Colonic mucosa (tissue), 4 donors: ENCODE measurements at places on chromosomes 1 and 21.

DNA sequence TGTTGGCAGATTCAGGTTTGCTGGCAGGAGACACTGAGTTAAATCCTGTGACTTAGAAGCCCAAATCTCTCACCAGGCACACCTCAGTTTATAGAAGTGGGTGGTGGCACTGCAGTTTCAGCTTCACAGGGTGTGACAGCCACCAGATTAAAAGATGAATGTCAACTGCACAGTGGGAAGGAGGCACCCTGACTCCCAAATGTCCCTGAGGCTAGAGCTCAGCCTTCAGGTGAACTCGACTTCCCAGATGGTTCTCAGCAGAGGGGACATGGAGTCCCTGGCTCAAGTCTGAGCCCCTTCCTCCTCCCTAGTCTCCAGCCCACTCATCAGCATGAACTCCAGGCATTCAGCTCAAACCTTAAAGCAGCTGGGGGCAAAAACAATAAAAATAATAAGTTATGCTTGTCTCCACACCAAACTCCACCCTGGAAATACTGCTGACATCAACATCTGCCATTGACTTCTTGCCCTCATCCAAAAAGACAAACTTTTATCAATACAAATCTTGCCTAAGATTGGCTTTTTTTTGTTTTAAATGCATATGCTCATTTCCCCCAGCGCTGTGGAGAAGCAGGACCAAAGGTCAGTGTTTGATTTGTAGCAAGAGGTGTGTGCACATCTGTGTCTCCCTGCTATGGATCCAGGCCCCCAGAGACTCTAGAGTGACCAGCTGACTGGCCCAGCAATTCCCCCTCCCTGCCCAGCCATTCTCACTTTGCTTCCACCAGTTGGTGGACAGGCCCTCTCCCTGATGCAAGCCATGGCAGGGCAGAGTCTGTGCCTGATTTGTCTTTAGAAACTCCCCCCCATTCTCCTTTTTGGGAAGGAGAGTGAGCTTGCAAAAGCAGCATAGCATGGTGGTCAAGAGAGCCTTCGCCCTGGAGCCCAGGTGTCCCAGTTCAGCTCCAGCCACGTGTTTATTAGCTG lies 18.5 kb upstream of the S100A7 start:
- peak; percentile 47 for DNase-seq
- H3K4me1 ChIP-seq: no peaks in the 10 kb centered on the region
- no peaks in the 10 kb centered on the region for H3K36me3 ChIP-seq
- H3K27ac ChIP-seq: no peak overlapping the region
- no peak overlapping the region for H3K4me3 ChIP-seq

GRCh38 chr1:36918604-36919003 lies 115.7 kb downstream of the GRIK3 start:
- no peaks in the 10 kb centered on the region for H3K36me3 ChIP-seq
- H3K4me1 ChIP-seq: no peaks in the 10 kb centered on the region
- H3K27ac ChIP-seq: no peak overlapping the region
- no peak overlapping the region for H3K4me3 ChIP-seq
- no peak for DNase-seq
- no peaks in the 10 kb centered on the region for H3K27me3 ChIP-seq

- H3K27ac ChIP-seq: no peak overlapping the region
- no peaks in the 10 kb centered on the region for H3K27me3 ChIP-seq
- DNase-seq: no peak
- no peaks in the 10 kb centered on the region for H3K36me3 ChIP-seq
- no peaks in the 10 kb centered on the region for H3K4me1 ChIP-seq
- no peak overlapping the region for H3K4me3 ChIP-seq
These were observed 15.2 kb downstream of the PLPPR4 start for GRCh38 chr1:99279525-99279924.

GRCh38 chr1:194774535-194774934 lies 1588.1 kb upstream of the B3GALT2 start:
- no peak for DNase-seq
- H3K27ac ChIP-seq: no peak overlapping the region
- H3K4me3 ChIP-seq: no peak overlapping the region

DNA sequence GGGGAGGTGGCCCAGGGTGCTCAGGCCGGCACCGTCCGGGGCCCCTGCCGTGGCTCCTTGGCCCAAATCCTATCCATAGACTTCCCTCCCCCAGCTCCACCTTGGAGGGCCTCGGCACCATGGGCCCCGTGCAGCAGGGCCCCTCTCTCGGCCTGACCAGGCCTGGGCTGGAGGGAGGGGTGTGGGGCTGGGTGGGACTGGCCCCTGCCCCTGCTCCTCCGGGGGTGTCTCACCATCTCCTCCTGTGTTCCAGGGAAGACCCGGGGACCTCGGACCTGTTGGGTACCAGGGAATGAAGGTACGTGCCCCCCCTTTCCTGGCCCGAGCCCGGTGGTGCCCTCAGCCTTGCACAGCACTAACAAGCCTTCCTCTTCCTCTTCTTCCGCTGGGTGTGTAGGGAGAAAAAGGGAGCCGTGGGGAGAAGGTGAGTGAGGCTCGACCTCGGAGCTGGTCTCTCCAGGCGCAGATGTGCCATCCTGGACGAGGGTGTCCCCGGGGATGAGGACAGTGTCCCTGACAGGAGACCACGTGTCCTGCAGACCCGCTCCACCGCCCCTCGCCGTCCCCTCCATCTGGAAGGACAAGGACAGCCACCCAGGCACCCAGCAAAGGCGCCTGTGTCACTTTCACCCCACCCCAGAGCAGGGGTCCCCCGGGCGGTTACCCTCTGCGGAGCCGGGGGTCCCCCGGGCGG lies 7.9 kb downstream of the COL6A1 start:
- no peak for DNase-seq
- H3K4me1 ChIP-seq: no peaks in the 10 kb centered on the region
- no peak overlapping the region for H3K4me3 ChIP-seq
- no peaks in the 10 kb centered on the region for H3K27me3 ChIP-seq

DNA sequence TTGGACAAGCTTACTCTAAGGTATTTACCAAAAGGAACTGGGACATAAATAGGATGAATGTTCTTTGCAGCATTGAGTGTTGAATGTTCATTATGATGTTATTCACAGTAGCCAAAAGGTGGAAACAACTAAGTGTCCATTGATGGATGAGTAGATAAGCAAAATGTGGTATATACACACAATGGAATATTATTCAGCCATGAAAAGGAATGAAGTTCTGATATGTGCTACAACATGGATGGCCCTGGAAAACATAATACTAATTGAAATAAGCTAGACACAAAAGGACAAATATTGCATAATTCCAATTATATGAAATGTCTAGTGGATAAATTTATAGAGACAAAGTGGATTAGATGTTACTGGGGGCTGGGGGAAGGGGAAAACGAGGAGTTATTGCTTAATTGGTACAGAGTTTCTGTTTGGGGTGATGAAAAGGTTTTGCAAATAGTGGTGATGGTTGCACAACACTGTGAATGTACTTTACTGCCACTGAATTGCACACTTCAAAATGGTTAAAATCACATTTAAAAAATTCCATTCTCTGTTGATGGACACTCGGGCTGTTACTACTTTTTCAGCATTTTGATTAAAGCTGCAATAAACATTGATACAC lies 2.9 kb downstream of the MTARC1 start:
- H3K36me3 ChIP-seq: no peaks in the 10 kb centered on the region
- no peaks in the 10 kb centered on the region for H3K27me3 ChIP-seq
- H3K4me3 ChIP-seq: no peak overlapping the region
- no peaks in the 10 kb centered on the region for H3K4me1 ChIP-seq

GRCh38 chr1:78622548-78622947 lies 2.3 kb downstream of the IFI44L start:
- H3K27me3 ChIP-seq: no peaks in the 10 kb centered on the region
- H3K4me1 ChIP-seq: no peaks in the 10 kb centered on the region

DNA sequence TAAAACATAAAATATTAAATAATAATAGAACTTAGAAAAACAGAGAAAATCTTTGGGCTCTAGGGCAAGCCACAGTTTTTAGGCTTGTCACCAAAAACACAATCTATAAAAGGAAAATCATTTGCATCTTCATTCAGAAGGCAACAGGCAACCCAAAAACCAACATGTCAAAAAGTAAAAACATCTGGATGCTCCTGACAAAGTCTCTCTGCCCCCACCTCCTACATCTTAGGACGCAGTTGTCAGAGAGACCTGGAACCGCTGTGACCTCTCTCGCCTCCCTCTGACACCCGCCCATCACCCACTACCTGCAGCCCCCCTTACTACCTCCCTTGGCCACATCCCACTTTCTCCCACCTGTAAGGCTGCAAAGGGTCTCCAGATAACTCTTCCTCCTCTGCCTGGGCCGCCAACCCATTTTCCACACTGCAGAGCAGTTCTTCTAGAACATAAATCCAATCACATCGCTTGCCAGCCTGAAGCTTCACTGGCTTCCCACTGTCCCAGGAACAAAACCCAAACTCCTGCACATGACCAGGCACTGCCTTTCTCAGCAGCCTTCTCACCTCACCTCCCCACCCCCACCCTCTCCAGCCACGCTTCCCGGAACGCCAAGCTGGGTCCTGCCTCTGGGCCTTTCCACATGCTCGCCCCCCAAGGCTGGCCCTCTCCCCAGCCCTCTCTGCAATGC lies 14.7 kb downstream of the PRDM15 start:
- H3K4me3 ChIP-seq: no peak overlapping the region
- DNase-seq: no peak
- H3K36me3 ChIP-seq: no peaks in the 10 kb centered on the region
- H3K27me3 ChIP-seq: no peaks in the 10 kb centered on the region
- H3K27ac ChIP-seq: no peak overlapping the region

DNA sequence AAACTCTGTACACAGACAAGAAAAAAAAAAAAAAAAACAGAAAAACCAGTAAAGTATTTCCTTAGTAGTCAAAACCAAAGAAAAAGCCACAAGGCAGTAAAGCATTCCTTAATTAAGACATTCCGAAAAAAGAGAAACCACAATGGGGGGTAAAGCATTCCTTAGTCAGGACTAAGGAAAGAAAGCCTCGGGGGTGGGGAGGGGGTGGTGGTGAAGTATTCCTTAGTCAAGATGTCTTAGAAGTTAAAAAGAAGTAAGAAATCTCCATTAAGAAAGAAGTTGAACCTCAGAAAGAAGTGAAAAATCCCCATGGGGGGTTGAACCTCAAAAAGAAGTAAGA lies 28.2 kb upstream of the FMO1 start:
- no peaks in the 10 kb centered on the region for H3K36me3 ChIP-seq
- no peak overlapping the region for H3K4me3 ChIP-seq
- H3K27ac ChIP-seq: no peak overlapping the region
- H3K27me3 ChIP-seq: no peaks in the 10 kb centered on the region

- no peak for DNase-seq
- H3K27me3 ChIP-seq: no peaks in the 10 kb centered on the region
- no peaks in the 10 kb centered on the region for H3K4me1 ChIP-seq
- H3K36me3 ChIP-seq: no peaks in the 10 kb centered on the region
- H3K4me3 ChIP-seq: no peak overlapping the region
- H3K27ac ChIP-seq: no peak overlapping the region
These were observed 666.7 kb upstream of the ADAMTS5 start for GRCh38 chr21:27633631-27634030.

DNA sequence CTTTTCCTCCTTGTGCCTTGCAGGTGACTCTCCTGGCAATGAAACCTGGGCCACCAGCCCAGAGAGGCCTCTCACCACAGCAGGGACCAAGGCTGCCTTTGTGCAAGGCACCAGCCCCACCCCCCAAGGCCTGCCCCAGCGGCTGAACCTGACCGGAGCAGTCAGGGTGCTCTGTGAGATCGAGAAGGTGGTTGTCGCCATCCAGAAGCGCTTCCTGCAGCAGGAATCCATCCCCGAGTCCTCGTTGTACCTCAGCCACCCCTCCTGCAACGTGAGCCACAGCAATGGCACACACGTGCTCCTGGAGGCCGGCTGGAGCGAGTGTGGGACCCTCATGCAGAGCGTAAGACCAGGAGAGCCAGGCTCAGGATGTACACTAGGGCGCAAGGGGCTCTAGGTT lies 51.7 kb downstream of the UMODL1 start:
- H3K36me3 ChIP-seq: no peaks in the 10 kb centered on the region
- DNase-seq: no peak
- H3K27me3 ChIP-seq: no peaks in the 10 kb centered on the region
- H3K4me3 ChIP-seq: no peak overlapping the region
- no peak overlapping the region for H3K27ac ChIP-seq
- H3K4me1 ChIP-seq: no peaks in the 10 kb centered on the region

DNA sequence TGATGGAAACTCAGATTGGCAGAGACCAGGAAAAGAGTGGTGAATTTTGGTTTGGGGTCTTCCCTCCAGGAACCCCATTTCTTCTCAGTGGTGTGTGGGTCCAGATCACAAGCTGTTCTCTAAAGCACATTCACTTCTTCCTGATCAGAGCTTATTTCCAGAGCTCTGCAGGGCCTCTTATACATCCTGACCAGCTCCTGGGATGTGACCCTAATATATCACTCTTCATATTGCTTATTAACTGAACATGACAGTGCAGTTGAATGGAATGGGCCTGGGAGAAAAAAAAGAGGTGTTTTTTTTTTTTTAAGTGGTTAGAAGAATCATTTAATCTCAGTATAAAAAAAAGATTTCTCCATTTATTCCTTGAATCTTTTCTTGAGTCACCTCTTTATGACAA lies 29.6 kb upstream of the DNM3 start:
- no peaks in the 10 kb centered on the region for H3K36me3 ChIP-seq
- no peak for DNase-seq
- no peaks in the 10 kb centered on the region for H3K27me3 ChIP-seq
- H3K27ac ChIP-seq: no peak overlapping the region
- H3K4me3 ChIP-seq: no peak overlapping the region

DNA sequence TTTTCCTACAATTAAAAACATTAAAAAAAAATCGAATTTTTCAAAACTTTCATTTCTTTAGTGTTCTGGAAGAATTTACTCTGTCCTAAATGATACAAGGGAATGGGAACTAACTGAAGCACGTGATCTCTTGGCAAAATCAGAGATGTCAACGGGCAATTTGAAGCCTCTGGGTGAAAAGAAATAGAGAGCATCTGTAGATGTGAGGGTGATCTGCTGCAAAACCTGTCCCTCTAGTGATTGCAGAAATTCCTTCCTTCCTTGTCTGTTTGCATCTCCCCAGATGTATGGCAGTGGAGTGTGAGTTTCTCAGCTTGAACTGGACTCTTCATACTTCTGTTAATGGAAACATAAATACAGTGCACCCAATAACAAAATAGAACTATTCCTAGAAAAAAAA lies 100.5 kb upstream of the S1PR1 start:
- no peaks in the 10 kb centered on the region for H3K27me3 ChIP-seq
- no peak overlapping the region for H3K4me3 ChIP-seq
- H3K36me3 ChIP-seq: no peaks in the 10 kb centered on the region
- H3K4me1 ChIP-seq: no peaks in the 10 kb centered on the region
- no peak for DNase-seq
- H3K27ac ChIP-seq: no peak overlapping the region
